Large intestine (tissue), 12 donors: ENCODE measurements at places on chromosomes 7 and 10.

- H3K4me1 ChIP-seq, result peaks cover 6% of the 10 kb centered on the region
- no peaks in the 10 kb centered on the region for H3K36me3 ChIP-seq
- H3K27ac ChIP-seq, result peak overlapping the region; percentile 63
- peak; percentile 85 for DNase-seq
- no peaks in the 10 kb centered on the region for H3K27me3 ChIP-seq
Measured at GRCh38 chr10:14648005-14648765, 126.5 kb downstream of the FAM107B start.

GRCh38 chr10:31822150-31822549 lies 106.5 kb downstream of the ARHGAP12 start:
- no peaks in the 10 kb centered on the region for H3K27me3 ChIP-seq
- no peak overlapping the region for H3K27ac ChIP-seq
- peaks cover 23% of the 10 kb centered on the region for H3K36me3 ChIP-seq
- no peaks in the 10 kb centered on the region for H3K4me1 ChIP-seq
- DNase-seq, result no peak
- H3K4me3 ChIP-seq, result no peak overlapping the region

- H3K36me3 ChIP-seq, result no peaks in the 10 kb centered on the region
- no peak overlapping the region for H3K27ac ChIP-seq
- no peak overlapping the region for H3K4me3 ChIP-seq
- no peaks in the 10 kb centered on the region for H3K4me1 ChIP-seq
- H3K27me3 ChIP-seq, result no peaks in the 10 kb centered on the region
Measured at GRCh38 chr10:43822631-43823580, 174.2 kb upstream of the ZNF32 start.

GRCh38 chr10:35813219-35813618 lies 171.1 kb upstream of the FZD8 start:
- no peak overlapping the region for H3K27ac ChIP-seq
- DNase-seq, result no peak
- H3K27me3 ChIP-seq, result no peaks in the 10 kb centered on the region
- H3K4me1 ChIP-seq, result no peaks in the 10 kb centered on the region

DNA sequence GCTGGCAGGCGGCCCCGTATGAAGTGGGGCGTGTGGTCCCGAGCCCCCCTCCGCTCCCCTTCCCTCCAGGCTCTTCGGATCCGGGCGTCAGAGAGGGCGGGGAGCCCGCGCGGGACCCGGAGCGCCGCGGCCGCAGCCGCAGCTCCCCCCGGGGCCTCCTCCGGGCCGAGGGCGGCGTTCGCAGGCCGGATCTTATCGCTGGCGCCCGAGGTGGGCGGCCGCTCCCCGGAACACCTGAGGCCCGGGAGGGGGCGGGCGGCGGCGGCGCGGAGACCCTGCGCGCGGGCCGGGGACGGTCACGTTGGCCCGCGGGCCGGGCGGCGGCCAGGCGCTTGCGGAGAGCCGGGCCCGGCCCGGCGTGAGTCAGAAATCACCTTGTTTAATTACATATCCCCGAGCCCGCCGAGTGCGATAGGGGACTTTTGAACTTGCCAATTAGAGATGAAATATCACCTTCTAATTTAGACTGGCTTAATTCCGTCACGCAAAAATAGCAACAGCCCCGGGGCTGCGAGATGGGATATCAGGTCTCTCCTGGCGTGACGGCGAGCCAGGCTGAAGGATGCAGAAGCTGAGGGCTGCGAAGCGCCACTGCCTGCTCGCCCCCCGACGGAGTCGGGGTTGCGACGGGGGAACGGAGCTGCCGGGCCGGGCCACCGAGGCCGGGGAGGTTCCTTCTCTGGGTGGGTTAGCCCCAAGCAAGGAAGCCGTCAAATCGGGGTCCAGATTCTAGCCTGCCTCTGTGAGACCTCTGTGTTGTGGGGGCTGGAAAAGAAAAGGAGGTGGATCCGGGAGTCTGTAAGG lies 43.4 kb downstream of the LDB3 start:
- H3K27ac ChIP-seq, result peak overlapping the region; percentile 90
- H3K36me3 ChIP-seq, result no peaks in the 10 kb centered on the region
- no peak for DNase-seq
- H3K4me1 ChIP-seq, result peaks cover 16% of the 10 kb centered on the region

DNA sequence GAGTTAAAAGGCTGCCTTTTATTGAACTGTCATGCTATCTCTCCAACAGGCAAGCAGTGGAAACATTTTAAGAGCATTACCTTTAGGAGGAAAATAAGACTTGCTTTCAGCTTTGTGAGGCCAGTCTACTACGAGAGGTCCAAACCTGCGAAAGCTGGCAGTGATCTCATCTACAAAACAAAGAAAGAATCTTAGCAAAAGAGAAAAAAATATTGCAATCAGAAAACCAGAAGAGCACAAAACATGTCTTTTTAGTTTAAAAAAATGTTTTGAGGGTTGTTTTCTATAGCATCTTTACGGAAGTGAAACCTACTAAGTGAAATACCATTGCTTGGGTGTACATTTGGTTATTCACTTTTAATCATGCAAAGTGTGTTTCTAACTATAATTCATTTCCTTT lies 147.9 kb downstream of the CPEB3 start:
- no peaks in the 10 kb centered on the region for H3K27me3 ChIP-seq
- H3K27ac ChIP-seq, result no peak overlapping the region

GRCh38 chr7:1225030-1225429 lies 7.6 kb upstream of the UNCX start:
- no peak for DNase-seq
- no peaks in the 10 kb centered on the region for H3K4me1 ChIP-seq
- peaks cover 92% of the 10 kb centered on the region for H3K27me3 ChIP-seq
- H3K36me3 ChIP-seq, result no peaks in the 10 kb centered on the region
- H3K4me3 ChIP-seq, result no peak overlapping the region

- no peak overlapping the region for H3K4me3 ChIP-seq
- H3K27ac ChIP-seq, result no peak overlapping the region
- no peak for DNase-seq
- peaks cover 16% of the 10 kb centered on the region for H3K36me3 ChIP-seq
- no peaks in the 10 kb centered on the region for H3K4me1 ChIP-seq
Measured at GRCh38 chr7:96266580-96266979, 55.3 kb downstream of the SLC25A13 start.

GRCh38 chr10:97071496-97071895 lies 114.3 kb downstream of the SLIT1 start:
- DNase-seq, result no peak
- no peaks in the 10 kb centered on the region for H3K4me1 ChIP-seq
- peaks cover 32% of the 10 kb centered on the region for H3K27me3 ChIP-seq
- H3K36me3 ChIP-seq, result no peaks in the 10 kb centered on the region

DNA sequence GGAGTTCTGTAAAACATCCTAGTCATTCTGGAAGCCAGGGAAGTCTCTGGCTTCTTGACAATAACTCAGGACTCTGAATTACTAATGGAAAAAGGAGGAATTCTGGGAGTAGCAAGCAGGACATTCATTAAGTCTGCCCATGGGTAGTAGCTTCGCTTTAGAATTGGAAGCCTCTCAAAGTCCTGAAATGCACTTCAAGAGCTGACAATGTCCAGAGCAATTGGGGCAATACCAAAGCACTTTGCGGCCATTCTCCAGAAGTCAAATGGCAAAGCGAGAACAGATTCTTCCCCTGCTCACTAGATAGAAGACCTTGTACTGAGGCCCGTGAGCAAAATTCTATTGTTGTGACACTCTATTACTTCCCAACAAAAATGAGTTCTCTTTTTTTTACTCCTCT lies 150.3 kb upstream of the FRMD4A start:
- H3K4me3 ChIP-seq, result no peak overlapping the region
- no peaks in the 10 kb centered on the region for H3K36me3 ChIP-seq
- DNase-seq, result no peak
- no peak overlapping the region for H3K27ac ChIP-seq

DNA sequence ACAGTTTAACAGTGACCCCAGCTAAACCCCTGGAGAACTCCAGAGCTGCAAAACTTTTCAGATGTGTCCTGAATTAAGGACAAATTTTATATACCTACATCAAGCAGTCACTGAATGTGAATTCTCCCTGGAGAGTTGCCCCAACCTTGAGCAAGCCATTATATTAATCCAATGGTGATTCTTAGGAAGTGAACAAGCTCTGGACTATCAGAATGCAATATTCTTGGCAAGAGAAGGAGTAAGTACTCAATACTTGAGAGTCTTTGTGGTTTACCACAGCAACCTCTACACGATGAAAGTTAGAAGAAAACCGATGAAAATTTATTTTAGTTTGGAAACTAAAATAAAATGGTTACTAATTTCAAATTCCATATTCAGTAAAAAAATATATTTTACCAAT lies 19.3 kb upstream of the ZNF365 start:
- no peak overlapping the region for H3K4me3 ChIP-seq
- H3K27ac ChIP-seq, result no peak overlapping the region
- H3K4me1 ChIP-seq, result no peaks in the 10 kb centered on the region
- H3K27me3 ChIP-seq, result no peaks in the 10 kb centered on the region
- no peak for DNase-seq

DNA sequence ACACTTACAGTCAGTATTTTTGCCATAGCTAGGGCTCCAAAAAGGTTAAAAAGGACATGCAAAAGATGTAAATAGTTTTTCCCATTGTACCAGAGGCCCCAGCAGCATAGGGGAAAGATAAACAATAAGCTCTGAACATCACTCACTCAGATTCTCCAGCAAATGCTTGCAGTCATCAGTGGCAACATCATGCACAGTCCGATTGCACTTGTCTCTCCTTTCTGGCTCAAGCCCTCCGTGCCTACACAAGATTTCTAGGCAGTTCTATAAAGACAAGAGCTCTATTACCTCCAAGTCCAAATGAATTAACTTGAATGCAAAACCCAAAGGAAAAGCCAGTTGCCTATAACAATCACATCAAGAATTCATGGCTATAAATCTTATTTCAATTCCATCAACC lies 106.3 kb downstream of the CTTNBP2 start:
- no peaks in the 10 kb centered on the region for H3K36me3 ChIP-seq
- H3K4me3 ChIP-seq, result no peak overlapping the region
- H3K4me1 ChIP-seq, result no peaks in the 10 kb centered on the region
- no peak overlapping the region for H3K27ac ChIP-seq
- H3K27me3 ChIP-seq, result no peaks in the 10 kb centered on the region

- H3K27ac ChIP-seq, result no peak overlapping the region
- no peaks in the 10 kb centered on the region for H3K27me3 ChIP-seq
- H3K36me3 ChIP-seq, result no peaks in the 10 kb centered on the region
- DNase-seq, result no peak
- no peaks in the 10 kb centered on the region for H3K4me1 ChIP-seq
- no peak overlapping the region for H3K4me3 ChIP-seq
Measured at GRCh38 chr10:53579773-53580172, 807.2 kb upstream of the MBL2 start.

GRCh38 chr7:151754142-151754590 lies 122.7 kb downstream of the PRKAG2 start:
- H3K36me3 ChIP-seq, result peaks cover 5% of the 10 kb centered on the region
- H3K4me3 ChIP-seq, result no peak overlapping the region
- peaks cover 11% of the 10 kb centered on the region for H3K4me1 ChIP-seq
- peak; percentile 68 for DNase-seq
- H3K27ac ChIP-seq, result no peak overlapping the region

DNA sequence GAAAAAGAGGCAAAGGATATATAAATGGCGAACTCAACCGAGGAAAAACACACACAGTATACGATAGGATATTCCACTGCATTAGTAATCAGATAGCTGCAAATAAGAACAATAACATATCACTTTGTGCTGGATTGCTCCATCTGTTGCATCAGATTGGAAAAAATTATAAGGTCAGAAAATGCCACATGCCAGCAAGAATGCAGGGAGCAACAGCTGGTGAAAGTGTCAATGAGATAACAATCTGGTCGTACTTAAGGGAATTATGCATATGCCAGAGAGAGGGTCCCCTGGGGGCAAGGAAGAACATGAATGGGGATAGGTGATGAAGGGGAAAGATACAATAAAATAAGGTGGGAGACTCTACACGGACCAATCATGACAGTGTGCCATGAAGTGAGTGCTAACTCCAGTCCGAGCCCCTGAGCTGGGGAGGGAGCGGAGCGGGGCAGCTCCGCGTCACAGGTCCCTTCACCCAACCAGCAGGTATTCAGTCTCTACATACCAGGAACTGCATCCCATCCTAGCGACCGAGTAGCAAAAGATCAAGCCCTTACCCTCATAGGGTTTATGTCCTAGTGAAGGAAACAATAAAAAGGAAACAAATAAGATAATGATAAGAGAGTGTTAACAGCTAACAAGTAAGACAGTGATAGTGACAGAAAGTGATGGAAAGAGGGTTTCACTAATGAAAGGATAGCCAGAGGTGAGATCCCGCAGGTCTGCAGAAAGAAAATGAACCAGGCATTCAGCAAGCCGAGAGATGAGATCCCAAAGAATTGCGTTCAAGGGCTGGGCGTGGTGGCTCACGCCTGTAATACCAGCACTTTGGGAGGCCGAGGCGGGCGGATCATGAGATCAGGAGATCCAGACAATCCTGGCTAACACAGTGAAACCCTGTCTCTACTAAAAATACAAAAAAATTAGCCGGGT lies 9.4 kb downstream of the MPP7 start:
- H3K4me3 ChIP-seq, result no peak overlapping the region
- H3K27me3 ChIP-seq, result no peaks in the 10 kb centered on the region
- H3K36me3 ChIP-seq, result no peaks in the 10 kb centered on the region
- H3K4me1 ChIP-seq, result no peaks in the 10 kb centered on the region
- DNase-seq, result no peak
